Mesothelial cell of epicardium (in vitro differentiated cells): ENCODE measurements at places on chromosomes 4 and X.

DNA sequence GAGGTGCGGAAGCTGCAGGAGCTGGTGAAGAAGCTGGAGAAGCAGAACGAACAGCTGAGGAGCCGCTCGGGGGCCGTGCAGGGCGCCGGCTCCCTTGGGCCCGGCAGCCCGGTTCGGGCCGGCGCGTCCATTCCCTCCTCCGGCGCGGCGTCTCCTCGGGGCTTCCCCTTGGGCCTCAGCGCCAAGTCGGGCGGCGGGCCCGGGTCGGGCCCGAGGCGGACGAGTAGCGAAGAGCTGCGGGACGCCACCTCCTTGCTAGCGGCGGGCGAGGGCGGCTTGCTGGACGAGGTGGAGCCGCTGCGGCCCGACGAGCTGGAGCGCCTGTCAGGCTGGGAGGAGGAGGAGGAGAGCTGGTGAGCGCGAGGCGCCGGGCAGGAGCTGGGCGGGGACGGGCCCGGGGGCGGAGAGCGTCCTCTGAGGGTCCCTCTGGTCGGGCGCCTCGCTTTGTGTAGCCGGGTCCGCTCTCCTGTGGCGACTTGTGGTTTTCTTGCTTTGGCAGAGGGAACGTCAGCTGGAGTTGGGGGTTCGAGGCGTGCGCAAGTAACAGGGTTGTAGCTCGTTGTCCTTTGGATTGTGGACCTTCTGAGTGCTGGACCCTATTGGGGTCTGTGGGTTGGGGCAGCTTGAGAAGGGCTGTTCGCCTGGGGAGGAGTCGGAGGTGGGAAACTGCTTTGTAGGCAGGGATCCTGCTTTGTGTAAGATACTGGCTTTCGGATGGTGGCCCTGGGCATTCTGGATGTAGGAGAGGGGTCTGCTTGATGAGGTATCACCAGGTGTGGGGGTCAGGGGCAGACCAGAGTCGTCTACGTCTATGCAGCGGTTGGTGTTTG is 662 bp downstream of the SLAIN2 start:
- DNase-seq: peak; percentile 79

- no peak for DNase-seq
These were observed 13.6 kb downstream of the FBXW7 start for GRCh38 chr4:152522245-152522644.

DNA sequence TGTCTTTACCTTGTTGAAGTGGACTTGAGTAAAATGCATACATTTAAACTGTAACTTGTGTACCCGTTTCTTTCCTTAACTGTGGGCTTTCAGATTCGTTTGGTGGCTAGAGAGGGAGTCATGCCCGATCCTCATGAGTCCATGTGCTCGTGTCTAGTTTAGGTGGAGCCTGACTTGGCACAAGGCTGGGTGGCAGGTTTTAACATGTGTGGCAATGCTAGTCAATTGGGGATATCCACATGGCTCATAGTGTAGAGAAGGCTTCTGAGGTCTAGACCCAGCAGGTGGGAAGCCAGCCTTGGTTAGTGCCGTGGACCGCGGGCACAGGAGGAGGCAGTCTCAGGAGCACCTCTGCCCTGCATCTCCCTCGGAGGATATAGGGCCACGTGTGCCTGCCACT is 48.5 kb upstream of the CLCN4 start:
- DNase-seq: no peak

- DNase-seq: no peak
These were observed 80.5 kb upstream of the PPARGC1A start for GRCh38 chr4:23970201-23970850.

DNA sequence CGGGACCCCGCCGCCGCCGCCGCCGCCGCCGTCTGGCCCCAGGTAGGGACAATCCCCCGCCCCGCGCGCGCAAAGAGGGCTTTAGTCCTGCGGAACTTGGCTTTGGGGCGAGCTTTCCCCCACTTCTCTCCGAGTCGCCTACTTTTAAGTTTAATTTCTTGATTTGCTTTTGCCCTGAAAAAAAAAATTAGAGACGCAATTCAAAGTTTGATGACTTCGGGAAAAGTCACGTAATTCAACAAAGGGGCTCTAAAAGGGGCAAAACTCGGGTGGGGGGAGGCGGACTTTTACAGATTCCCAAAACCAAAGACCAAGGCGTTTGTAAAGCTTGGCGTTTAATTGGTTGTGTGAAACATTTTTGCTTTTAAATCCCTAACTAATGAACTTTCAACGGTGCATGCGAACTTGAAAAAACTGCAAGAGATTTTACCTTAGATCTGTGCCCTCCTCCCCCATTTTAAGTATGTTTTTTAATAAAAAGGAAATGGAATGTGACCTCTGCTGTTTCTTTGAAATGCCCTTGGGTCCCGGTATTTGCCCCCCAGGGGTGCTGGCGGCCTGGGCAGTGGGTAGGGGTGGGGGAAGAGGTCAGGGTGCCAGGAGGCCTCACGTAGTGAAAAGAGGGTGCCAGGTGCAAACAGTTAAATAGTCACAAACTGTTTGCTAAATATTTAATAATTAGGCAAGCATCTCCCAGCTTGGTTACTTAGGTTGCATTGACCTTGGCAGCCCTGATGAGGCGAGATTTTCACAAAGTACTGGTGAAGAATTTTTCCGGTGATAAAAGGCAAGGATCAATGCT is 209.7 kb downstream of the NWD2 start:
- no peak for DNase-seq

- DNase-seq: no peak
These were observed 607.1 kb upstream of the DIPK2B start for GRCh38 chrX:45807572-45808425.

DNA sequence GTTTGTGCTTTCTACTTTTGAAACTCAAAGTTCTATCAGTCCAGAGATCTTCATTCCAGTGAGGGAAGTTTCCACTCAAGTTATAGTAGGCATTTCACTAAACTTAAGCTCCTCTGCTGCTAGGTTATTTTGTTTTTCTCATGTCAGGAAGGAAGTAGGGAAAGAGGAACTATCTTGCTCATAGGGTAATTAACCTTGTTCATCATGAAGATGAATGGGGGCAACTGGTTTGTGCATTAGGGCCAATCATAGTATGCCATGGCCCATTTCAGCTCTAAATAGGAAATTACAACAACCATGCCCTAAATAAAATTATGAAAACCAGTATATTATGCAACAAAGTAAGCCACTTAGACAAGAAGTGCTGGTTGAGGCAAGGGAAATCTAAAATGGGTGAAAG is 804.7 kb upstream of the NDST4 start:
- no peak for DNase-seq

GRCh38 chrX:97705936-97706335 is 822.2 kb downstream of the RPA4 start:
- DNase-seq: no peak

- no peak for DNase-seq
These were observed 92.7 kb downstream of the SPATA18 start for GRCh38 chr4:52143815-52144214.

- DNase-seq: no peak
These were observed 37.8 kb downstream of the SH3KBP1 start for GRCh38 chrX:19849464-19850080.

- DNase-seq: no peak
These were observed 17.6 kb downstream of the GRIA3 start for GRCh38 chrX:123201720-123202119.

DNA sequence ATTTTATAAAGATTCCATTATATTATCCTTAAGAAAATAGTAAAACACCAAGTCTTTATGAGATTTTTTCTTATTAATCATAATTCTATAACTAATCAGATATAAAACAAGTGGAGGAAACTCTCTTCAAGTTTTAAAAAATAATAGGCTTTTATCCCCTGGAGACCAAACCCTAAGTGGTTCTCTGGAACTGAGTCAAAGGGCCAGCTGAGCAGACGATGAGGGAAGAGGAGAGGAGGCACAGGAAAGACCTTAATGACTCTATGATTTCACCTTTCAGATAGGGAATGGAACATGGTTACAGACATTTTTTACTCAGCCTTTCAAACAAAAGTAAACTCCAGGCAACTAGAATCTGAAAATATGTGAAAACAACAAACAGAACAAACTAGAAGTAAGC is 201.8 kb downstream of the SLC39A8 start:
- no peak for DNase-seq

- no peak for DNase-seq
These were observed 220.1 kb downstream of the DLG3 start for GRCh38 chrX:70664726-70665125.

DNA sequence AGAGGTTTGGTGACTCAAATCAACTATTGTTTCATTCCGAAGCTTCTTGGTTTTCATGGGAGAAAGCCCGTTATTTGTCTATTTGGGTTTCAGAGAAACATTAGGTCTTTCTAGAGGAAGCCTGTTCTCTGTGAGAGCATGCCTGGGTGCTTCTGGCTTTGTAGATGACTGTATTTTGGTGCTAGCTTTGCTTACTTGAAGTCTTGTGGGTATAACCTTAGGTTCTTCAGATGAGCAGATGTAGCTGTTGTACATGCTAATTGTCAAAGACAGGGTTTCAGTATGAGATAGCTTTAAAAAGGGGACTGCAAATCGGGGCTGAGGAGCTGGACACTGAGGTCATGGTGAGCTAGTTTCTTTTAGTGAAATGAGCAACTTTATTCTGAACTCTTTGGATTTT is 7.9 kb upstream of the STOX2 start:
- no peak for DNase-seq

GRCh38 chrX:131305926-131306325 is 16.8 kb upstream of the IGSF1 start:
- DNase-seq: no peak

DNA sequence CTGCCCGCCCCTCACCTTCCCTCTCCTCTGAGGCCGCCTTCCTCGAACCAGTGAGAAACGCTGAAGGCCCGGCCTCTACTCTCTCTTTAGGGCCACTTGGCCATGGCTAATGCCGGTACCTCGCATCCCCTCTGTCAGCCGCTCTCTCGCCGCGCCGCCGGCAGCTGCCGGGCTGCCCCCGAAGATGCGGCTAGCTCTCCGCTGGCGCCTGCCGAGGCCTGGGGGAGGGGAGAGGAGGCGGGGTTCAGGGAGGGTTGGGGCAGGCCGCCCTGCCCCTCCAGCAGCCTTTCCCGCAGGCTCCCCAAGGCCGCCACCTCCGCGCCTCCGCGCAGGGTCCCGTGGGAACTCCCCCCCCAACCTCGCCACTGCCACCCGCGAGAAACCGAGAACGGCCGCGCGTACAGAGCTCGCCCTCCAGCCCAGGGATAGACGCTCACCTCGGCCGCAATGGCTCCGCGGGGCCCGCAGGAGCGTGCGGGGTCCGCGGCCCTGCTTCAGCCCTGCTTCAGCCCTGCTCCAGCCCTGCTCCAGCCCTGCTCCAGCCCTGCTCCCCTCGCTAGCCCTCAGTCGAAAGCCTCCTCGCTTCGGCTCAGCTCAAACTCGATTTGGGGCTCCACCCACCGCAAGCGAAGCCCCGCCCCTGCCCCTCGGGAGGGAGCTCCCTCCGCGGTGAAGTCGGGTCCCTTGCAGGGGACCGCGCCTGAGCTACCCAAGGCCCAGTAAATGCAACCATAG is at the start of gene HUWE1:
TSS of gene HUWE1 (minus strand) at position 569 of the 735 bp plus-strand sequence. CDS start 32,612 bp downstream, outside the sequence.
- DNase-seq: peak; percentile 89

GRCh38 chr4:40749717-40750460 is at the start of gene NSUN7:
Gene NSUN7 (plus strand): TSS chr4:40749955. CDS start chr4:40750694, 739 bp downstream.
- DNase-seq: peak; percentile 86

DNA sequence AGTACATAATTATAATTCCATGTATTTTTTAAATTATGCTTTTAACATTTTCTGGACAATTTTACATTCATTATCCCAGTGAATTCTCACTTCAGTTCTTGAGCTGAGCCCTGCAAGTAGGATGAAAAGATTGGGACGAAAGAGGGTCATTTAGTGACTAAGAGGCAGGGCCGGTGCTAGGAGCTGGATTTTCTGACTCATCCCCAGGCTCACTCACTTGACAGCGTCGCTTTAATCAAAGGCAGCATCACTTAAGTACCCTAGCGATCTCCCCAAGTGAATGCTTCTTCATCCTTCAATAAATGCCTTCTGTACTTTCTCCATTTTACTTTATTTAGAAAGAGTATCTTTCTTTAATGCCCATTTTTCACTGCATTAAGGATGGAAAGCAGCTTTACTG is 263.6 kb downstream of the HS3ST1 start:
- DNase-seq: no peak

DNA sequence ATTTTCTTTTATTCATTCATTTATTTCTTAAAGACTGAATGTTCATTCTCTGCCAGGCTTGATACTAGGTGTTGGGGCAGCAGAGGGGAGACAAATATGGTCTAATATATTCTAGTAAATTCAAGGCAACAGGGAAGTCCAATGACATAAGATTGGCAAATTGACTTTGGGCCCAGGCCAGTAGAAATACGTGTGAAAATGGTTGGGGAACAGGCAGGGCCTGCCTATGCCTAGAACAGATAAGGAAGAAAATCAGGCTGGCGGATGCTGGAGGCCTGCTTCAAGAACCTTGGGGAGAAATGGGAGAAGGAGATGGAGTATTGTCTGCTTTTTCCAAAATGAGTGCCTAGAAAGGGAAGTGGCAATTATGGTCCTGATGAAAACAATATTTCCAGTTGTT is 108.6 kb downstream of the RTL5 start:
- DNase-seq: no peak

GRCh38 chrX:39816871-39817731 is 280.7 kb downstream of the BCOR start:
- no peak for DNase-seq

- DNase-seq: no peak
These were observed 116.1 kb downstream of the MAPK10 start for GRCh38 chr4:86243750-86244149.

- no peak for DNase-seq
These were observed 6.7 kb upstream of the WAS start for GRCh38 chrX:48676893-48677270.

DNA sequence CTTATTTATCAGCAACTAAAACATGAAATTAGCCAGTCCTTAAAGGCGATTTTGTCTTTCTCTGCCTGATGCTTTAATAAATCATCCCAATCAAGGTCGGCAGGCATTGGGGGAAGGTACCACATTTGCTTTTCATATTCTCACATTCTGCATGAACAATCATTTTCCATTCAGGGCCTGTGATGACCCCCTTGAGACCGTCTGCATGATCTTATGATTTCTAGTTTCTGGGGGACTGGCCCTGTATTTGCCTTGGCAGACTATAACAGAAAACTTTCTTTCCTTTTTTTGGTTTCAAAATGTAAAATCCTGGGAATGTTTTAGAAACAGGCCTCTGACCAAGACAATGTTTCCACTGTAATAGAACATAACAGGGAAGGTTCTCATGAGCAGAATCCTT is 296.8 kb downstream of the IDS start:
- no peak for DNase-seq

- DNase-seq: no peak
These were observed 76.3 kb downstream of the SHROOM2 start for GRCh38 chrX:9862525-9862924.

- no peak for DNase-seq
These were observed 186.9 kb upstream of the SPOCK3 start for GRCh38 chr4:167421201-167421600.

DNA sequence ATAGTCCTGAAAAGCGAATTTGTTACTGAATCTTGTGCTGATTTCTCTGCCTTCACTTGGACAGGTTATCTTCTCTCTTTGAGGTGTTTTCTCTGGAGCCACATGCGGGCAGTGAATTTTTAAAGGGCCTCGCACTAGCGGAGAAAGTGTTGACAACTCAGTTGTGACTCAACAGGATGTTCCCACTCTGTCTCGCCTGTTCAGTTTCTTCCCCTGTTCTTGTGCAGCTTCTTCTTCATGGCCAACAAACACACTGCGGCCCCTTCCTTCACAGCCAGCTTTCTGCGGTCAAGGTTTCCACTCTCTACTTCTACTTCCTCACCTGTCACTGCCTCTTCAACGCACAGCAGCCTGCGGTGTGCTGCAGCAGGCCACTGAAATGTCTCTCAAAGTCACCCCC is 1.1 kb upstream of the SHROOM4 start:
- DNase-seq: no peak

- DNase-seq: no peak
These were observed 77.4 kb upstream of the AGA start for GRCh38 chr4:177519481-177520260.

GRCh38 chrX:110302975-110303374 is 14.9 kb downstream of the AMMECR1 start:
- no peak for DNase-seq
